ENCODE measurements at places on chromosomes 7 and 10.

DNA sequence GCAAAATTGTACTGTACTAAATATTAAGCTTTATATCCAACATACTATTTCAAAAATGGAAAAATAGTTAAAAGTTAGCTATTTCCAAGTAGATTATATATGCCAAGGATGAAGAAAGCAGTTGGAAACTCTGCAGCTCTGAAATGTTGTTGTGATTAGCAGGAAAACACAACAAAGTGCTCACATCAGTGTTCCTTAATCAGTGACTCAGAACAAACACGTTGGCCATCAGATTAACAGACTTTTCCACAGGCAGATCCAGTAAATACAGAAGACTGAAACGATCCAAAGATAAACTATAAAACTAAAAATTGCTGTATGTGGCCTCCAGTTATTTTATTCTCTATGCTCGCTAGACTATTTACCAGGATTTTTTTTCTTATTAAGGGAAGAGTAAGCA is 99.6 kb upstream of the SEMA3D start:
- no peak for DNase-seq

DNA sequence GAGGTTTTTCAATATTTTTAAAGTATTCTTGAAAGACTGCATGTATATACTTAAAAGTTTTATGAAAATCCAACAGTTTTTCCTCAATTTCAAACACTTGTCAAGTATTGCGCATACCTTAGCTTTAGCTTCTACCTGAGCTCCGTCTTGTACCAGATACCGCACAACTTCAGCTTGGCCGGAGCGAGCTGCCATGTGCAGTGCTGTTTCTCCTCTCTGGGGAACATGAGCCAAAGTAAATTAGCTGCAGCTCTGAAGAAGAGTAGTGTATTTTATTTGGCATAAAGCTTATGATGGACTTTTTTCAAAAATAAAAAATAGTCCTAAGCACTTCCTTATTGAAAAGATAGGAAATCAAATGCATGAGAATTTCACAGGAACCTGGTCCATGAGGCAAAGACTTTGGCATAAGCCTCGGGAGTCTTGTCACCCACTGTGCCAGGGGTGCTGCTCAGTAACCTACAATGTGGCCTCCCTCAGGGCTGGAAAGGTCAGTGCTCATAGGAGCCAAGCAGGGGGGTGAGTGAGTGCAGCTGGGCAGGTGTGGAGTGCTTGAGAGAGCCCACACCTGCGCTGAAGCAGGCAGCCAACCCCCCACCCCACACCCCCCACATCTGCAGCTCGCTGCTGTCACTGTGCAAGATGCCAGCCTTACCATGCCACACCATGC is 189.5 kb downstream of the ANK3 start:
- no peak for DNase-seq

DNA sequence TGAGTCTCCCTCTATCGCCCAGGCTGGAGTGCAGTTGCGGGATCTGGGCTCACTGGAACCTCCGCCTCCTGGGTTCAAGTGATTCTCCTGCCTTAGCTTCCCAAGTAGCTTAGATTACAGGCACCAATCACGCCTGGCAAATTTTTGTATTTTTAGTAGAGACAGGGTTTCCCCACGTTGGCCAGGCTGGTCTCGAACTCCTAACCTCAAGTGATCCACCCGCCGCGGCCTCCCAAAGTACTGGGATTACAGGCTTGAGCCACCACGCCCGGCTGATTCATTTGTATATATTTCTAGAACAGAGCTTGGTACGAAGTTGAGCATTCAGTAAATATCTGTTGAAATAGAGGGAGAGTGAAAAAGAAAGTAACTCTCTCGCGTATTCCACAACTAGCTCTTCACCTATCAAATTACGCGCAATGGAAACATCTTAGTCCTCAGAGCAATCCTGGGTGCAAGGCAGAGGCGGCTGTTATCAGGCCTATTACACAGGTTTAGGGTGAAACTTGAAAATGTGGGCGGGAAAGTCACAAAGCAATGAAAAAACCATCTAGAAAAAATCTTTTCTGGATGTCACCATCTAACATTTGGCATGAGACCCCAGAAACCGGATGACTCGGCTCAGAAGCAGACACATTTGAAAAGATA is 707 bp upstream of the GHITM start:
- peak; percentile 22 for DNase-seq

GRCh38 chr10:100882671-100883311 is 30.0 kb upstream of the SLF2 start:
- DNase-seq: no peak

DNA sequence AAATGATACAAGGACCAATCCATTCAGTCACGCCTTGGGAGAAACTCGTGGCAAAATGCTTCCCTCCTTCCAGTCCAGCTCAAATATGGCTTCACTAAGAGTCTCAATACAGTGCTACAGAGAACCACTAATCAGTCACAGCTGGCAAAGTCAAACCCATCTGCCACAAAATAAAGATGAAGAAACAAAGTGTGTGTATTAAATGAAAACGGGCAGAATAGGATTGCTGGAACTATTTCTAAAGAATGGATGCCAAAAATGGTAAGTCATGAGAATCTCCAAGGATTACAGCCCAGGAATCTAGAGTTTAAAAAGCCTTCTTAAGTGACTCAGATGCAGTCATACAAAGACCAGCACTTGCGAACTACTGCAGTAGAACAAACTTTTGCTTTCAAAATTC is 61.9 kb downstream of the CACUL1 start:
- DNase-seq: no peak

DNA sequence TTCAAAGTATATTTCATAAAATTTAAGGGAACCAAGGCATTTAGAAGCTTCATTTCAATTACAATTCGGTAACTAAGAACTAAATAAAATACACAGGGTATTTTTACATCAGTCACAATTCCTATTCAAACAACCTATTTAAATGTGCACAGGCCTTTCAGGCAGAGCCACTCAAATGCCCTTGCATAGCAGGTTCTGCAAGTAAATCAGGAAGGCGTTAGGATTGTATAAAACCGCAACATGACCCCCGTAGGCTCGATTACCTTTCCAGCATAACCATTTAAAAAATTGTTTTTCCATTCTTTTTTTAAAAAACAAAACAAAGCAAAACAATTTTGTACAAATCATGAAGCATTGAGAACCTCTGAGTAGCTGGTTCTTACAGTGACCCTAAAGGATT is 289.9 kb upstream of the SP8 start:
- DNase-seq: no peak

DNA sequence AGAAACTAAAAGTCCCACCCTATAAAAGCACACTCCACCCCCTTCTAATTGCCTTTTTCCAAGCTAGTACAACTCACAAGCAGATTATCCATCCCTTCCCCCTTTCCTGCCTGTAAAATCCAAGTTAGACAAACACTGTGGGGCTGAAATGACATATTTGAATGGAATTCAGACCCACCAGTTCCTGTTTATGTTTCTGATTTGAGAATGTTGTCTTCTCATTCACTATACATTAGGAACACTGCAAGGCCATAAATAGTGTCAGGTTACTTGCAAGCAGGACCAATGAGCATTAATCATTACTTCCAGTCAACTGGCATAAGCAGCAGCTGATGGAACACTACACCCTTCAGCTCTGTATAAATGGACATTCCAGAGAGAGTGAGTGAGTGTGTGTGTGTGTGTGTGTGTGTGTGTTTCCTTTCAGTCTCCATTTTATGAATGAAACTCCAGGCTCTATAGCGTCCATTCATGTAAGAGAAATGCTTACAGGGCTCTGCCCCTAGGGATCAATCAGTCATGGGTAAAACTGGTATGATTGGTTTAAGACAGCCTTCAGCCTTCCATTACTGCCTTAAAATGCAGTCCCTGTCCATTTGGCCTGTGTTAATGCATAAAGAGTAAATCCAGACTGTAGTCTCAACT is 69.3 kb downstream of the ETV1 start:
- DNase-seq: no peak

DNA sequence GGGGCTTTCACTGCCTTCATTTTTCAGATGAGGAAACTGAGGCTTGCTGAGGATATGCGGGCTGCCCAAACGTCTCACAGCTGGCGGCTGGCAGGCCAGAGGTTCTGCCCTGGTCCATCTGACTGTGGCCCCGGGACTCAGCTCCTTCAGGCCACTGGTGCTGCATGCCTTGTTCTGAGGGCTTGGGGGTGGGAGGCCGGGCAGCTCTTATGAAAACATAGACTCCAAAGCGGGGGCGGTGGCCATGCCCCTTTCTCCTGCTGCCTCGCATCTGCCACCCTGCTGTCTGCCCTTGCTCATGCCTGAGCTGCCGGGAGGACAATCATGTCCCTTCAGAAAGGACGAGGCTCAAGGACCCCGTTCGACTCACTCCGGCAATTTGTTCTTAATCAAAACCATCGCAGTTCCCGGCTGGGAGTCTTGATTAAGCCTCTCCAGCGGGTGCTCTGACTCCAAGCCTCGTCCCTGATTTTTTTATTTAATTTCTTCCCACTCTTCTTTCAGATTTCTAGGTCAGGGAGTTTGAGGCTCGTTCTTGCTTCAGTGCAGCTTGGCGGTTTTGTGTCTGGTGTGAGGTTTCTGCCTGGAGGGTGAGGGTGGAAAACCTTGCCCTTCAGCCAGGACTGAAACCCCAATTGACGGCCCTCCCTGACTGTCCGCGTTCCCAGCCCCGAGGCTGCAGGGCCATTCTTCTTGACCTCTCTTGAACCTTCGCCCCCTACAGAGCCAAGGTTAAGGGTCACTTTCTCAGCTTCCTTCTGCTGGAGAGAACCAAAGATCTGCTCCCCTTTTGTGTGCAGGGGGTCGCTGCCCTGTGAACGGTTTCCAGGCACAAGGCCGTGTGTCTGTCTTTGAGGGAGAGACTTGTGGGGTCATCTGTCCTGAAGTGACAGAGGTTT is 120.8 kb downstream of the DNAJB6 start:
- no peak for DNase-seq

DNA sequence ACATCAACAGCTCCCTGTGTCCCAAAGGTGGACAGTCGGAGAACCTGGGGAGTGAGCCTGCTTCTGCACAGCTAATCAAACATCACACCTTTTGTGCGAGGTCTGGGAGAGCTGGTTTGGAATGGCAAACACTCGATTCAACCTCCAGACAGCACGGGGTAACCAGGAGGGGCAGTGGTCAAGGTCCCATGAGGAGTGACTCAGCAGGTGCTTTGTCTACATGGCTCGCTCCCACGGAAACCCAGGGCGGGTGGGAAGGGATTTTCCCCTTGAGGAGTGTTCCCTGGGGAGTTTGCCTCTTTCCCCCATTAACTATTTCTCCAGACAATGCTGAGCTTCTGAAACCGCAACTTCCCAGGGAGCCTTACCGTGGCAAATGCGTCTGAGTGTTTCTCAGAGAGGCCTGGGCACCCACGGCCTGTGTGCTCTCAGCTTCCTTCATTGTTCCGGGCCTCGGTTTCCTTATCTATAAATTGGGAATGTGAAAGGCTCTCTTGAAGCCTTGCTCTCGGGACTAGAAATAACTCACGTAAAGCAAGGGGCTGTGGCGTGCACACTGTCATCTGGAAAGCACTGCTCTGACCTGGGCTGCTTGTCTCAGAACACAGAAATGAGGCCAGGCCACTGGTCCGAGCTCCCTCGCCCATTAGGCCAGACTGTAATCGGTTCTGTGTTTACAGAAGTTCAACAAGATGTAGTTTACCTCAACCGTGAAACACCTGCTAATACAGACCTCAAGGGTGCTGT is 14.0 kb upstream of the GTPBP4 start:
- no peak for DNase-seq

DNA sequence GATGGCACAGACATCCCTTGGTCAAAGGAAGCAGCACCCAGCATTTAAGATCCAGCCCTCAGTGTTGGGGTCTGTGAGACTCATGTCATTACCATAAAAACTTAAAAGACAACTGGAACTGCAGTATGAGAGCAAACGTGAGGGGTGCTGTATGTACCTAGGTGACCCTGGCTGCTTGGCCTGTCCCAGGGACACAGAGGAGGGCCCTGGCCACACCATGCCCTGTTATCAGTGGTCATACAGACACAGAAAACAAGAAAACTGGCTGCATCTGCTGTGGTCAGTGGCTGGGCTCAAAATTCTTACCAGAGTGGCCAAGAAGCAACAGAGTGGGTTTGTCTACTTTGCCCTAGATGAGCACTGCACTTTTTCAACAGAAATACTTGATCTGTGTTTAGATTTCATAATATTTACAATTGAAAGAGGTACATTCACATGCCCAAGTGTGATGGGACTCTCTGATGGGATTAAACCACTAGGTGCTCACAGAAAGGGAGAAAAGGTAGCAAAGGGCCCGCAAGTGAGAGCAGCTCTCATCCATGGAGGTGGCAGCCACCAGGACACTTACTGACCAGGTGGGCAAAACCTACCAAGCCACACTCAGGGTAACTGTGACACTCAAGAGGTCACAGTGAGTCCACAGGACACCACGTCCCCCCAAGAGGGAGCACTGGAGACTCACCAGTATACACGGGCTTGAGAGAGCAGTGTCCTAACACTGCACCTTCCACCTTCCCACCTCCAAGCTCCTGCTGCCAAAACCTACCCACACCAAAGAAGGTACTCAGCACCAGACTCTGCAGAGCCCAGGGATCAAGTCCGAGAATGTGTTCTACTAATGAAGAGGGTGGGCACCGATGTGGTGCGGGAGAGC is 68.1 kb upstream of the CAMK2B start:
- DNase-seq: no peak

DNA sequence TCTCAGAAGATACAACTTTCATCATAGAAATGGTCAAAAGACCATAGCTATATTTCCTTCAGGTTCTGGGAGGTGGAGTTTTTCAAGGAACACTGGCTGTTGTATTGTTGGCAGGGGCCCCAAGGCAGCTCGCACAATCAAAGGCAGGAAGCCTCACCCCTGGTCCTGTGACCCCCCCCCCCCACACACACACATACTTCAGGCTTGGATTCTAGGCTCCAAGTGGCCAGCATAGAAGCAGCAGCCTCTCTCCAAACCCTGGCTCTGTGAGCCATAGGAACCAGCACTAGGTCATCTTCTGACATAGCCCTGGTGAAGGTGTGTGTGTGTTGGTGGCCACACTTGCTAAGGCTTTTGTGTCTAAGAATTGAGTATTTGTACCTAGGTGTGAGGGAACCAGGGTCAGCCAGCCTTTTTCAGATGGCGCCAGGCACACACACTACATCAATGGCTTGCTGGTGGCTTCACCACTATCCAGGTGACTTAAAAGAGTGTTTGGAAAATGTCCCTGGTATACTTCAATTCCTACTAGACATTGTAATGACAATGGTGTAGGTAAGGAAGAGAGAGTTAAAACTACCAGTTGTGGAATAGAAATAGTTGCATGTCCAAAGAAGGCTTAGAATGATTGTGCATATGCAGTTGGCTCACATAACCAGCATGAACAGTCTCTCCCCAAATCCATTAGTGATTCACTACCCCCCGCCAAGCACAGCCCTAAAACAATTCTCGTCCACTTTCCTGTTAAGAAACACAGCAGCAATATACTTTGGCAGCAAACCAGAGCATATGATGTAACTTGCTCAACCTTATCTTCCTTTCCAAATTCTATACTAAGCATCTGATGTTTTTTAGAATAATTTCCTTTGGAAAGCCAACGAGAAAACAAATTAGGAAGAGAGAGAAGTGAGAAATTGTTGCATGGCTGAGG is 91.3 kb downstream of the AVL9 start:
- no peak for DNase-seq

Measured in CD8-positive, alpha-beta T cell (primary cell).